ENCODE measurements at places on chromosomes 6 and 20.

DNA sequence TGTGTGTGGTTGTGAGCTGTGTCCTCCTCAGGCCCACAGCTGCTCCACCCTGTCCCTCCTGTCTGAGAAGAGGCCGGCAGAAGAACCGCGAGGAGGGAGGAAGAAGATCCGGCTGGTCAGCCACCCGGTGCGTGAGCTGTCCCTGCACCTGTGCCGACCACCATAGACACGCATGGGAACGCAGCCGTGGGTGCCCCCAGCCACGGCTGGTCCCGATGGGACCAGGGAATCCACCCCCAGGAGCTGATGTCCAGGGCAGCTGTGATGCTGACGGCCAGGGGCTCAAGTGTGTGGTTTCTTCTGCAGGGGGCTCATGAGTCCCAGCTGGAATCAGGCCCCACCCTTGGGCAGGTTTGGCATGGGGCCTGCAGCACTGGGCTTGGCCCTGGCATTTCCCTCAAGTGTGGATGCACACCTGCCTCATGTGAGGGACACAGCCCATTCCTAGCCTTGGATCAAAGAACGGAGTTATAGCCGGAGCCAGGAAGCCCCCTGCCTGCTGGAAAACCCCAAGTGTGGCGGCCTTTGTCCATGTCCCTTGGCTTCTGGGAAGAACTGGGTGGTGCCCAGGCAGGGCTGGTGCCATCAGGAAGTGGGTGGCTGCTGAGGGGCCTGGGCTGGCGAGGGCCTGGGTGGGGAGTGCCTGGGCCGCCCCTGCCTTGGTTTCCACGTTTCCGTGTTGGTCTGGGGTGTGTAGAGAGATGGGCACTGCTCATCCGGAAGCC is 4.6 kb upstream of the TNFRSF6B start:
- peak; percentile 84 for DNase-seq

- no peak for DNase-seq
These were observed 22.9 kb downstream of the QKI start for GRCh38 chr6:163437466-163437865.

- DNase-seq, result no peak
These were observed 72.5 kb downstream of the MAN1A1 start for GRCh38 chr6:119277052-119277451.

GRCh38 chr6:154258064-154258757 is 98.4 kb downstream of the IPCEF1 start:
- no peak for DNase-seq

All from osteoblast (primary cell).